ENCODE measurements at places on chromosomes 6 and 20.

GRCh38 chr20:41167481-41168253 lies 30.3 kb downstream of the PLCG1 start:
- no peak for DNase-seq

GRCh38 chr20:18224968-18225568 lies 63.3 kb upstream of the ZNF133 start:
- no peak for DNase-seq

- DNase-seq: no peak
These were observed 35.8 kb downstream of the BTBD9 start for GRCh38 chr6:38603966-38604365.

GRCh38 chr6:138765896-138766655 lies 7.5 kb upstream of the CCDC28A start:
- DNase-seq: no peak

- DNase-seq: no peak
These were observed 37.9 kb downstream of the PREX1 start for GRCh38 chr20:48789781-48790472.

DNA sequence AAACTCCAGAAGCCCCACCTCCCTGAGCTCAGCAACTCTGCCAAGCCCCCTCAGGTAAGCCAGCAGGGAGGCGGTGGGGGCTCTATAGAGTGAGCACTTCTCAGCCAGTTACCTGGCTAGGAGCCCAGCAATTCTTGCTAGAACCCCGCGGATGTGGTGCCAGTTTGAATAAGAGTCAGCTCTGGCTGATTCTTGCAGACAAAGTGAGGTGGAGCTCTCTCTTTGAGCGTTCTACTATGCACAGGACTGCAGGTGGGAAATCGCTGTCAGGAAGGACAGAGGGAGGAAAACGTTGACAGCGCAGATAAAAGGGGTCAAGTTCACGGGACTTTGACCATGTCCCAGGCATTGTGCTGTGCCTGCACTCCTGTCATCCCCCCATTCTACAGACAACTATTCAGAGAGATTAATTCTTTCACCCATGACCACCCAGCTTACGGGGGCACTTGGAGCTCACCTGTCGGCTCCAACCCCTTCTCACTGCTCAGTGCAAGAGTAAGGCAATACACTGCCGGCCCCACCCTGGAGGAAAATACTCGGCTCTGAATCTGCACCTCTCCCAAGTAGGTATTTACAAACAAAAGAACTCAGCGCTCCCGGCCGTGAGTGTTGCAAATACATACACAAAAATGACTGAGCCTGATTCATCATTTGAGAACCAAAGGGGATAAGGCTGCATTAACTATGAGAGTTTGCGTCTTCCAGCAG lies 92.9 kb downstream of the ANKRD60 start:
- DNase-seq: no peak

- no peak for DNase-seq
These were observed 5.5 kb upstream of the DAAM2 start for GRCh38 chr6:39786649-39787048.

- no peak for DNase-seq
These were observed 106.8 kb upstream of the THEMIS start for GRCh38 chr6:128007658-128008057.

GRCh38 chr6:159532155-159532554 lies 160.9 kb downstream of the SOD2 start:
- DNase-seq: no peak

DNA sequence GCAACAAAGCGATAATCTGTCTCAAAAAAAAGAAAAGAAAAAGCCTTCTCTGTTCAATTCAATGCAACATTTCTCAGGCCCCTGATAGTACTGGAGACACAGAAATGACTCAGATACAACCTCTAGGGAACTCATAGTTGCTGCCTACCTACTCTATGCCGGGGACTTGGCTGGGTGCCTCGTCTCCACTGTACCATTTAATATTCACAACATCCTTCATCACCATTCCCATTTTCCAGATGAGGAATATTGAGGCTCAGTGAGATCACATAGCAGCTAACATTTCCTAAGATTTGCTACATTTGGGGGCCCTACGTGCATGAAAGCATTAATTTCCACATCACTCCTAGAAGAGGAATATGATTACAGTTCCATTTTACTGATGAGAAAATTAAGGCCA lies 7.5 kb downstream of the NOL4L start:
- no peak for DNase-seq

GRCh38 chr20:39270837-39271604 lies 308.9 kb downstream of the DHX35 start:
- no peak for DNase-seq

DNA sequence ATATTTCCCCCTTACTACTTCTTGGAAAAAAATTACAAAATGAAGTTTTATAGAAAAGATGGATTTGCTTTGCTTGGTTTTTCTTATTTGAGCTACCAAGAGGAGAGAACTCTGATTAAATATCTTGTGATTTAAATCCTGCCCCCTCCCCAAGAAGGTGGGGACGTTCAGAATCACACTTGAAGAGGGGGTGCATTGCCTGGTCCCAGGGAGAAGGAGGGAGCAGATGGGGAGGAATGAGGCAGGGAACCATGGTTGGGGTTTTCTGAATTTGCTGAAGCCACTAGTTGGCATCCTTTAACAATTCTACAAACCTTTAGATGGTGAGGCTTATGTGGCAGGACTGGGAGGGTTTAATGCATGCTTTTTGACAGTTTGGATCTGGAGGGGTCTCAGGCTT lies 5.5 kb downstream of the PCK1 start:
- no peak for DNase-seq

- no peak for DNase-seq
These were observed 112.7 kb upstream of the HDDC2 start for GRCh38 chr6:125414507-125414906.

GRCh38 chr6:43012364-43012763 lies 1.4 kb downstream of the MEA1 start:
- DNase-seq: no peak

DNA sequence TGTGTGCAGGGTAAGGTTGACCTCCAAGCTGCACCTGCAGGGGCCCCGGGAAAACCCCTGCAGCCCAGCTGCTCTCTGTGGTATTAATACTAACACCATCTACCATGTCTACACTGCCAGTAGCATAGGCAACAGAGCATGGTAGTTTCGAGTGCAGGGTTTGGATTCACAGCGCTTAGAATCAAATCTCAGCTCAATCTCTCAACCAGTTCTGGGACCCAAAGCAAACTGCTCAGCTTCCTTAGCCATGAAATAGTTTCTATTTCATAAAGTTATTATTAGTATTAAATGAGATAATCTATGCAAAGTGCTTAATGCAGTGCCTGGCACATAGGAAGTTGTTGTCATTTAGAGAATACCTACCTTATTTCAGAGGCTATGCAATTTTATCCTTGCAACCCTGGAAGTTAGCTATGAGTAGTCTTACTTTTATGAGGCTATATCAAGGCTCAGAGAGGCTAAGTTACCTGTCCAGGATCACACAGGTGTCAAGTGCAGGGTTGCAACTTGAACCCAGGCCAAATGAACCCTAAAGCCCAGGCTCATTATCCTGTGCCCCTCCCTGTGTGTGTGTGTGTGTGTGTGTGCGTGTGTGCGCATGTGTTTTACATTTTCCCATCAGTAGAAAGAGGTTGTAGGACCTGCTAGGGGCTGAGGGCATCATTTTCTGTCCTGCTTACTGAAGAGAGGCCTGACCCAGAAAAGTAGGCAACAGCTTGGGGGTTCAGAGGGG lies 27.6 kb upstream of the MRPS18A start:
- DNase-seq: no peak

GRCh38 chr6:75183099-75183541 lies 22.7 kb downstream of the COL12A1 start:
- DNase-seq: no peak

DNA sequence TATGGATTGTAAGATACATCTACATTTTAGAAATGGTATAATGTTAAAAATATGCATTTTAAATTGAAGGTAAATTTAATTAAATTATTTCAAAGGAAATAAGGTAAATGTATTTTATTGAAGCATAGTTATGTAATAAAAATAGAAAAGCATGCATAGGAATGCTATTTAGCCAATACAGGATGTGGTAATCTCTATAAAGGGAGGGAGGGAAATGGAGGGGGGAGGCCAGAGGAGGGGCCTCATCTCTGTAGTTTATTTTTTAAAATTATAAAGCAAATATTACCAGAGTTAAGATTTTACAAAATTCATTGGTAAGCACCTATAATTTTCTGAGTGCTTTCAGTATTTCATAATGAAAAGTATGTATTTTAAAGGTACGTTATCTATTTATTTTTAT lies 27.2 kb downstream of the SLC16A10 start:
- DNase-seq: no peak

DNA sequence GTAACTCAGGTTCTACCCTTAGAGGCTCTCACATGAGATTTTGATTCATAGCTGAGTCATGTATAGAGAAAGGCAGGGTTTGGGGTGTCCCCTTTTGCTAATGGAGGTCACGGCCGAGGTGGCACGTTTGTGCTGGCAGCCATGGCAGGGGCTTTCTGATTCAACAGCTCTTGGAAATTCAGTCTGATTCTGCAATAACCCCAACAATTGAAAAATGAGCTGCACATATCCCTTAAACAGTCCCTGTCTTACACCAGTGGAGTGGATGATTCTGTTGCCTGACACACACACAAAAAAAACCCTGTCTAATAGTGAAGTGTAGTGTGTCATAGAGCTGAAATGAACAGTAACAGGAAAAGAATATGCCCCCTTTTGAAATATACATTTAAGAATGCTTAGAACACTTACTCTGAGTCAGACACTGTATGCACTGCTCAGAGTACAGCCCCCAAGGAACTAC lies 40.4 kb upstream of the ARG1 start:
- DNase-seq: no peak

DNA sequence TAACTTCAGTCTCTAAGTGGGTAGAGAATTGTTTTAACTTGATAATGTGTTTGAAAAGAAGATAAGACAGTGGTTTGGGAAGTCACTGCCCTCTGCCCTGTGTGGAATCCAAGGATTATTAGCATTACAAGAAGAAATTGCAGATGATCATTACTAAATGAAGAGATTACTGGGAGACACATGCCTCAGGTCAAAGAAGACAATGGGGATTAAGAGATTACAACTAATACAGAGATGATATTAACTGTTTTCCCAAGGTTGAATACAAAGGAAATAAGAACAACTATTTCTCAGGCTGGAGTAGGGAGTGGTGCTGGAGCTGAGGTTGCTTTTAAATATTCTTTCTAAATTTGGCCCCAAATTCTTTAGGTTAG lies 166.0 kb downstream of the TRMT11 start:
- DNase-seq: no peak

DNA sequence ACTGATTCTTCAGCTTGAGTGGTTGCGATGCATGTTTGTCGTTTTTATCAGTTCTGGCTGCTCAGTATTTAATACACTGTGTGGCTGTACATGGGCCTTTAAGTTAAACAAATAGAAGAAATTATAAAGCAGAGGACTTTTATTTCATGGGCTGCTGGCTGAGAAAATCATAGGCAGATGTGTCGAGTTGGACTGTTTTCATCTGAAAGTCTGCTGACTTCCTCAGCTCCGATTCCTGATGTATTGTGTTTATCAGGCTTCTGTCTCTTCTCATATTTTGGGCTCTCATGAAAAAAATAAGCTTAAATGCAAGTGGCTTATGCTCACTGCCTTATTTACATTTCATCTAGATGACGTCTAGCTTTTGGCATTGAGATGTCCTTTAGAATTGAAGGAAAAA lies 129.5 kb upstream of the GGTLC1 start:
- no peak for DNase-seq

Measured in stimulated activated CD8-positive, alpha-beta memory T cell treated with anti-CD3 and anti-CD28 coated beads, Interleukin-4, amount 100 ng/mL, for 24 hours (primary cell).